ENCODE measurements at places on chromosomes 6 and 20. TPM values are rescaled to one million over a fixed set of nuclear protein-coding genes. Genes with fewer than 3 reads are reported as not detected.

The SMPDL3A gene
- 2.5 TPM for total RNA-seq

The SAMD5 gene
- 0.85 TPM for total RNA-seq

The PRRT1 gene
- total RNA-seq, result 0.71 TPM

The TMEM217 gene
- total RNA-seq, result 0.99 TPM

The CCM2L gene
- 0.42 TPM for total RNA-seq

The GNRH2 gene
- total RNA-seq, result not detected

The PDE7B gene
- total RNA-seq, result 2.2 TPM

The GNAS-AS1 gene
- total RNA-seq, result not detected

The PTCHD4 gene
- total RNA-seq, result not detected

The HTR1B gene
- total RNA-seq, result not detected

The CRISP2 gene
- not detected for total RNA-seq

The ULBP2 gene
- 3.8 TPM for total RNA-seq

The UNC5CL gene
- total RNA-seq, result 0.20 TPM

The ITPA gene
- total RNA-seq, result 136 TPM

The NR2E1 gene
- 0.09 TPM for total RNA-seq

The HCK gene
- not detected for total RNA-seq

The EYS gene
- not detected for total RNA-seq

The PAX1 gene
- total RNA-seq, result not detected

The MOCS1 gene
- total RNA-seq, result 1.3 TPM

The CCN2 gene
- 27.8 TPM for total RNA-seq

The ACOT8 gene
- total RNA-seq, result 18.7 TPM

The LY6G6F gene
- total RNA-seq, result not detected

The RNF8 gene
- total RNA-seq, result 22.9 TPM

The RGS17 gene
- 6.4 TPM for total RNA-seq

The MOG gene
- not detected for total RNA-seq

The SLC17A2 gene
- not detected for total RNA-seq

The C6orf62 gene
- total RNA-seq, result 58.2 TPM

The MUC21 gene
- total RNA-seq, result not detected

The GPX5 gene
- total RNA-seq, result not detected

The SMLR1 gene
- total RNA-seq, result not detected

The NCOA5 gene
- 25.0 TPM for total RNA-seq

The TINAG gene
- 0.08 TPM for total RNA-seq

The ADGRB3 gene
- not detected for total RNA-seq

The ISM1 gene
- total RNA-seq, result 0.42 TPM

The TP53TG5 gene
- total RNA-seq, result not detected

The ZNF184 gene
- total RNA-seq, result 3.1 TPM

The TTBK1 gene
- 0.03 TPM for total RNA-seq

The IMPG1 gene
- not detected for total RNA-seq

The NKX2-2 gene
- total RNA-seq, result not detected

The HLA-DRA gene
- total RNA-seq, result not detected

The C6orf163 gene
- 0.24 TPM for total RNA-seq

The TAP1 gene
- 36.0 TPM for total RNA-seq

The ANKRD6 gene
- 2.1 TPM for total RNA-seq

The SIRPG gene
- not detected for total RNA-seq

The ATP6V1G2 gene
- total RNA-seq, result 0.62 TPM

All from A549 treated with CpdA at 1 μM for 4 hours (cell line).